ENCODE measurements at places on chromosomes 11 and 22.

- DNase-seq, result peak; percentile 3
Measured at GRCh38 chr22:49966774-49967705, 6.5 kb downstream of the PIM3 start.

GRCh38 chr11:57315491-57315890 is 9.3 kb downstream of the TNKS1BP1 start:
- DNase-seq, result no peak

DNA sequence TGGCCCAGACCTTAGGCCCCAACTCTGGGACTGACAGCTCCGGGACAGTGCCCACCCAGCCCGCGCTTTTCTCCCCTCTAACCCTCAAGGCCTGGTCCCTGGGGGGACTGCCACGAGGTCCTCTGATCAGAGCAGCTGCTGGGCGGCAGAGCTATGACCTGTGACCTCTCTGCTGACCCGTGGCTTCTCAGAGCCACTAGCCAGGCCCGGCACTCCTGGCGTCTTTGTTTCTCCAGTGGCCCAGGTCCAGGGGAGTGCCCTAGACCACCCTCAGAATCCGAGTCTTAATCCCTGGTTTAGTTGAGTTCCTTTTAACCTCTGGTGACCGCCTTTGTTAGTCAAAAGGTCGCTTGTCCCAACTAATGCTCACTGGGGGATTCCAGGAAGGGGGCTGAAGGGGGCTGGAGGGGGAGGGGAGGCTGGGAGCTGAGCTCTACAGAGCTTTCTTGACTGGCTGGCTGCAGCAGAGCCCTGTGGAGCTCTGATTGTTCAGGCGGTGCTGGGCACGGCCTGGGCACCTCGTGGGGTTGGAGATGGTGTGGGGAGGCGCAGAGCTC is 1.2 kb downstream of the FBLN1 start:
- DNase-seq, result no peak

GRCh38 chr11:44530413-44531115 is 34.9 kb upstream of the CD82 start:
- DNase-seq, result no peak

GRCh38 chr11:104369761-104370160 is 205.8 kb upstream of the PDGFD start:
- DNase-seq, result no peak
